ENCODE measurements at places on chromosomes 4 and X. TPM values are rescaled to one million over a fixed set of nuclear protein-coding genes. Genes with fewer than 3 reads are reported as not detected.

Gene AMOT
- 2.4 TPM for total RNA-seq

Gene DCHS2
- not detected for total RNA-seq

Gene ZAR1
- not detected for total RNA-seq

Gene SPANXB1
- not detected for total RNA-seq

Gene GABRQ
- total RNA-seq: not detected

Gene ADGRG2
- not detected for total RNA-seq

Measured in naive thymus-derived CD8-positive, alpha-beta T cell (primary cell).